ENCODE measurements at places on chromosomes 13 and 19. TPM values are rescaled to one million over a fixed set of nuclear protein-coding genes. Genes with fewer than 3 reads are reported as not detected.

- DNase-seq, result no peak
These were observed 1044.4 kb downstream of the UQCRFS1 start for GRCh38 chr19:28168557-28168956.

DNA sequence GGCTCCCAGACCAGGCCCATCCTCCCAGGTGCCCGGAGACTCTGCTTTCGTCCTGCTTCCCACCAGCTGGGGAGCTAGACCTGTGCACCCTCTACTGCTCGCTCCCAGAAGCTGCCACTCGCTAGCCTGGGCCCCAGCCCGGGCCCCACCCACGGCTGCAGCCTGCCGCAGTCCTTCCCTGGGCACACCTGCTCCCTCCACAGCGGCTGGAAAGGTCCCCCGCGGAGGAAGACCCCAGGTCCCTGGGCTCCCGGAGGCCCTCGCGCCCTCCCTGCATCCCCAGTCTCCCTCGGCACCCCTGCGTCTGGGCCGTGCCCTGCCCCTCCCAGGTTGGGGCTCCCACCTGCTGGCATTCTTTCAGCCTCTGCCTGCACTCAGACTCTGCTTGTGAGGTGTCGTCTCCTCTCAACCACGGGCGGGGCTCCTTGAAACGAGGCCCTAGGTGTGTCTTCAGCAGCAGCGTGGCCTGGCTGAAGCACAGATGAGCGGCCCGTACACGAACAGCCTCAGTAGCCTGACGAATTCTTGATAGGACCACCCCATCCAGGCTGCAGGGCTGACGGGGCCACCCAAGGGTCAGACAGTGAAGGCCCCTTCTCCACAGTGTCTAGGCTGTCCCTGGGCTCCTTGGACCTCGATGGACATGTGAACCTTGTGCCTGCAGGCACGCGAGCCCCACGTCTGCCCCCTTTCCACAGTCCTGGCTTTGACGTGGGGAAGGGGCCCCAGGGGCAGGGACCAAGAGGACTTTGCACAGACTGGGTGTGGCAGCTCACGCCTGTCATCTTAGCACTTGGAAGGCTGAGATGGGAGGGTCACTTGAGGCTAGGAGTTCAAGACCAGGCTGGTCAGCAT, 27.9 kb downstream of the DOT1L start:
- no peak for DNase-seq

GRCh38 chr13:29922281-29922821, 71.9 kb upstream of the UBL3 start:
- no peak for DNase-seq

- no peak for DNase-seq
These were observed 18.2 kb upstream of the UBAC2 start for GRCh38 chr13:99182439-99182838.

DNA sequence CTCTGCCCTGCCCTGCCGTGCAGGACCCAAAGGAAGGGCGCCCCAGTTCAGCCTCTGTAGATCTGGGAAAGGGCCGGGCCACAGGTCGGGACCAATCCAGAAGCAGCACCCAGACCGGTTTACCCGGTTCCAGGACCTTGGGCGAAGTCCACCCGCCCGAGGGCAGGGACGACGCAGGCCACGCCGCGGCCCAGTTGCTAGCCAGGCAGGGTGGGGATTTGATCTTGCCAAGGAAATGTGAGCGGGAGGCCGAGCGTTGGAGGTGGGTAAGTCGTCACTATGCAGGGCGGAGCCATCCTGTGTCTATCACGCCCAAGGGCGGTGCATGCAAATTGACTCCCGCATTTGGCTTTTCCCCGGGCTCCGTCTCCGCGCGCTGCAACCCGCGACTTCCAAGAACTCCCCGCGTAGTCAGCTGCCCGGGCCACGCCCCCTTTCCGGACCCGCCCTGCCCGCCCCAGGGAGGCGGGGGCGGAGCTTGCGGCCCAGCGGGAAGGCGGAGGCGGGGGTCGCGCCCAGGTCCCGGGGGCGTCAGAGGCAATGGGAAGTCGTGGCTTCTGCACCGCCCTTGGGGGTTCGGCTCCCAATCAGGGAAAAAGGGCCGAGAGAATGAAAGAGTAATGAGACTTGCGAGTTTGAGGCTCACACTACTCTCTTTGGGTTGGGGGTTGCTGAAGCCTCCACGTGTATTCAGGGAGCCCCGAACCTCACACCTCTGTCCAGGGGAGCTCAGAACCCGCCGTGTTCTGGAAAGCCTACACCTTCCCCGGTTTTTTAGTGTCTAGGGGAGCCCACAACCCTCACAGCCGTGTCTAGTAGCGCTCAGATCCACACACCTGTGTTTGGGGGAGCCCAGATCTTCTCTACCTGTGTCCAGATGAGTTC, 12.8 kb downstream of the IER2 start:
- DNase-seq, result peak; percentile 93

DNA sequence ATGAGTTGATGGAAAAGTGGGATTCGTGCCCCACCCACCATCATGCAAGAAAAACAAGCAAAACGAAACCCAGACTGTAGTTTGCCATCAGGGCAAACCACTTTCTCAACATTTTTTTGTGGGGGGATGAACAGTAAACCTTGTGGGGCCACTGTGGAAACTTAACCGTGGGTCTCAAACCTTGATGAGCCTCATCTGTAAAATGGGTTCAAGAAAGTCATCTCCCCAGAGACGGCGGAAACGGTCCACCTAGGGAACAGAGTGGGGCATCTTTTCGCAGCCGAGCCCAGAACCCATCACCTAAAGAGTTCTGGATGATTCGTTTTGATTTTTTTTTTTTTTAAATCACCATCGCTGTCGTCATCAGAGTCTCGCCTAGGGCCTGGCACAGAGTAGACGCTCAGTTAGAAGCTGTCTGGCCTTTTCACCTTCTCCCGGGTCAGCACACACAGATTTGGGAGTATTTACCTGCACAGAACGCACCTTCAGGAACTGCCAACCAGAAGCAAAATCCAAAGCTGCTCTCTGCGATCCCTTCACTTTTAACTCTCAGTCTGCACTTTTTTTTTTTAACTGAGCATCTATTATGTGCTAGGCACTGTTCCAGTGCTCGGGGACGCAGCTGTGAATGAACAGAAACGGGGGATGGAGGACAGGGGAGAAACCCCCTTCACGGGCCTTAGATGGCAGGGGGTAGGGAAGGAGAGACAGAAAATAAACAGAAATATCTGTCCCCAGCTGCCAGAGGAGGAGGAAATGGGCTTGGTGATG, 69.8 kb downstream of the CELF5 start:
- no peak for DNase-seq

GRCh38 chr19:3190921-3191805, 5.4 kb downstream of the NCLN start:
- DNase-seq, result no peak

- no peak for DNase-seq
These were observed 234.3 kb downstream of the LMO7 start for GRCh38 chr13:75870397-75870903.

DNA sequence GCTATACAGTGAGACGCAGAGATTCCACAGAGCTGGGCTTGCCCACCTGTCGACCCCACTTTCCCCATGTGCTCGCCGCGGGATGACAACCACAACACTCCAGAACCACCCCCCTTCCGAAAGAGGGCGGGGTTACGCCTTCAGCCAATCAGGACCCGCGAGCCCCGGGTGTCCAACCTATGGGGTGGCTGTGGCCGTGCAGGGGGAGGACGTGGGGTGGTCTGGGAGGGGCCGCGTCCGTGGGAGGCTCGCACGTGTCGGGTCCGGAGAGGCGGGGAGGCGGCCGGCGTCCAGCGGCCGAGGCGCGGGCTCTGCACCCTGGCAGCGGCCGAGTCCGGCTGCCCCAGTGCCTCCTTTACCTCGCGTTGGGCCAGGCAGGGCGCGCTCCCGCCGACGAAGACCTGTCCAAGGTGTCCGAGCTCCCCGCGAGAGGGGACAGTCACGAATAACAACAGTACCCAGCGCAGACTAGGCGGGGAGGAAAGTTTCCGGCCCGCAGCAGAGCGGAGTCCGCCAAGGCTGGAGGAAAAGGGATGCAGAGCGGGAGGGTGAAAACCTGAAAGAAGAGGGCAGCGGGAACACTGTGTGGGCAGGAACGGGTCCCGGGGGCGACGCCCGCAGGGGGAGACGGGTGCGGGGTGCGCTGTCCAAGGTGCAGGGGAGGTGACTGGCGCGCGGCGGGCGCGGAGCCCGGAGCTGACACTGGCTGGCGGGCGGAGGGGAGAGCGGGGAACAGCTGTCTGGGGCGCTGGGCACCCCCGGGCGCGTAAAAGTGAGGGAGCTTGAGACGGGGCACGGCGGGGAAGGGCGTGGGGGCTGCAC, 911 bp downstream of the ENOX1 start:
- no peak for DNase-seq

- no peak for DNase-seq
These were observed 1.8 kb upstream of the NCCRP1 start for GRCh38 chr19:39194832-39195542.

DNA sequence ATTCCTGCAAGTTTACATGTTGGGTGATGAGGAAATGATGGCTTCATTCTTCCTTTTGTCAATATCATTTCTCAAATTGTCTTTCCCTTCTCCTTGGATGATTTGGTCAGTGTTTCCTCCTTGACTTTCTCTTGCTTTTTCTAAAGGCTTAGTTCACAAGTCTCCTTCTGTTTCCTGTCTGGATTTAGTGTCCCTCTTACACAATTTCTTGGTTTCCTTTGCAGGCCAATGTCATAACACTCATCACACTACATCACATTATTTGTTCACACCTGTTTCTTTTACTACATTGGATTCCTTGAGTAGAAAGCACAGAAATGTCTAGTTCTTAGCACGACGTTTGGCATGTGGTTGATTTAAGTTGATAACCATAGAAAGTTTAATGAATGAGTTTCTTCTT, 490.7 kb downstream of the TDRD3 start:
- no peak for DNase-seq

DNA sequence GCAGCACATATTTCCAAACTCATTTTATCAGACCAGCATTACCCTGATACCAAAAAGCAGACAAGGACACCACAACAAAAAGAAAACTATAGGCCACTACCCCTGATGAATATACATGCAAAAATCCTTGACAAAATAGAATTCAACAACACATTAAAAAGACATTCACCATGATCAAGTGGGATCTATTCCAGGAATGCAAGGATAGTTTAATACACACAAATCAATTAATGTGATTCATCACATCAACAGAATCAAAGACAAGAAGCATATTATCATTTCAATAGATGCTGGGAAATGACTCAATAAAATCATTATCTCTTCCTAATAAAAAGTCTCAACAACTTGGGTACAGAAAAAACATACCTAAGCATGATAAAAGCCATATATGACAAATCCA, 11.2 kb downstream of the ZNF347 start:
- DNase-seq, result no peak

GRCh38 chr13:113777311-113778260, 18.6 kb downstream of the TMEM255B start:
- peak; percentile 14 for DNase-seq

DNA sequence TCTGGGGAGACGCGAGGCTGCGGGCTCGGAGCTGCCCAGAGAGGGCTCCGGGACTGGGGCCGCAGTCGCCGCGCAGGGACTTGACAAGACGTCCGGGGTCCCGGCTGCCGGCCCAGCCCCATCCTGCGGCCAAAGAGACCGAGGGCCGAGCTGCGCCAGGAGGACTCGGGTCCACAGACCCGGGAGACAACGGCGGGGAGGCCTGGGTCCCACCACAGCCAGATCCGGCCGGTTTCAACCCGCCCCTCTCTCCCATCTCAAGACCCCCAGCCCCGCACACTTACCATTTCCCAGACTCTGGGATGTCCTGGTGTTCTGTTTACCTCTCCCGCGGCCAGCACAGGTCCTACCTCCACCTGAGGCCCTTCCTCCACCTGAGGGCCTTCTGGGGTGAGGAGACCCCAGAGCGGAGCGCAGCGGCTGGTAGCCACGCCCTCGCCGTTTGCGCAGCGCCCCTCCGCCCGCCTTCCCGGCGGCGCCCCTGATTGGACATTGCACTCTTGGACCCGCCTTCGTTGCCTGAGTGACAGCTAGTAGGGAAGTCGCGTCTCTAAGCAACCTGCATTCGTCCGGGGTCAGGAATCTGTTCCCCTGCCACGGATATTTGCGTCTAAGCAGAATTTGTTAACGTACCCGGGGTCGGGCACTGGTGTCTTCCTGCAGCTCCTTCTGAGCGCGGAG, at the start of gene ZNF709:
Gene ZNF709 (minus strand): TSS at position 446 of the 681 bp plus-strand sequence. CDS start 159 bp downstream, at position 287.
- DNase-seq, result peak; percentile 89

GRCh38 chr19:10288662-10289166, 1.0 kb upstream of the ICAM5 start:
- DNase-seq, result no peak

DNA sequence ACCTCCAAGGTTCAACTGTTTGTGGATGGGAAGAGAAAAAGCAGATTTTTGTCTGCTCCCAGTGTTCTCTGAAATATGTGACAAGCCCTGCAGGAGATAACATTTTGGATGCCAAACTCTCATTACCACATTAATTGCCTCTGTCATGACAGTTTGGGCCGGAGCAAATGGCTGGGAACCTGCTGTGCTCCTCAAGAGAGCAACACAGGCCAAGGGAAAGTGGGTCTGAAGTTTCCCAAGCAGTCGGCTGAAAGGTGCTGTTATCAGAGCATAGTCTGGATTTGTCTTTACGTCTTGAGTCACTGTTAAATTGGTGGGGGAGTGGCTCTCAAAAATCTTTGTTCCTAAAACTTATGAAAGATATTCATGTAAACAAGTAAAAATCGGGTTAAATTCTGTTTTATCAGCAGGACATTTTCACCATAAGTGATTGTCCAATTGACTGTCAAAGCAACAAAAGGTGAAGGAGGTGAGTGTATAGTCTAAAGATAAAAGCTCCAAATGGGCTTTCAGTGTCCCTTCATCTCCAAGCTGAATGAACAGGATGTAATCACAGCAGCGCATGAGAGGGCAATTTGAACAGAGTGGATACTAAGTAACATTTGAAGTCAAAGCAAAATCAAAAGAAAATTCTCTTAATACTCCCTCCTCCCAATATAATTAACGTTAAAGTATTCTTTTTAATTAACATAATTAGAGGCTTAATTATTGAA, 844.8 kb downstream of the PCDH17 start:
- no peak for DNase-seq

DNA sequence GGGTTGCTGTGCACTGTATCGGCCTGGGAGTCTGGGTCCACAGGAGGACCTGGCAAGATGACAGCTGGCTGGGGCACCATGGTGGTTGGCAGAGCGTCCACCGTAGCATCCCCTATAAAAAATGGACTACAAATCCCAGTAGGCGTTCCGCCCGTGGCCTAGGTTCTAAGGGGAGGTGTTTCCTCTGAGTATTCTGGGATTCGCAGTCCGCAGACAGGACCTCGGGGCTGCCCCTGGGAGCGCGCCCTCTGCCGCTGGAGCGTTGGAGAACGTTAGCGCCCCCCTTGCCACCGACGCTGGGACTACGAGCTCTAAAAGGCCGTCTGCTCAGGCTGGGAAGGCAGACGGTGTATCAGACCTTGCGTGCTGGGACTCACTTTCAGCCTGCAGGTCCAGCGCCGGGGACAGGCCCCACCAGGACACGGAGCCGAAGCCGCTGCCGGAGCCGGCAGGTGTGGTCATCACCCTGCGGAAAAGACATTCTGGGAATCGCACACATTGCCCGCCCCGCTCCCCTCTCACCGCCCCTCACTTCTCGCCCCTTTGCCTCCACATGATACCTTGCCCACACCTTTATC, 372 bp downstream of the DNAAF3 start:
- no peak for DNase-seq

The CD177 gene
- total RNA-seq, result not detected

The ATP1A3 gene
- total RNA-seq, result 18.2 TPM

The SLITRK6 gene
- total RNA-seq, result not detected

The LYPD4 gene
- total RNA-seq, result not detected

The TEX29 gene
- total RNA-seq, result not detected

The VSTM2B gene
- total RNA-seq, result not detected

The DGKH gene
- total RNA-seq, result 1.2 TPM

The GAPDHS gene
- total RNA-seq, result not detected

The PGLYRP2 gene
- 0.28 TPM for total RNA-seq

The QPCTL gene
- total RNA-seq, result 8.7 TPM

The NPAS1 gene
- total RNA-seq, result 0.64 TPM

The LATS2 gene
- total RNA-seq, result 28.8 TPM

All from natural killer cell (primary cell).